NCI-H345 (cell line): ENCODE measurements at places on chromosomes 6 and 20.

- no peak for DNase-seq
These were observed 69.5 kb upstream of the LGSN start for GRCh38 chr6:63389191-63389844.

DNA sequence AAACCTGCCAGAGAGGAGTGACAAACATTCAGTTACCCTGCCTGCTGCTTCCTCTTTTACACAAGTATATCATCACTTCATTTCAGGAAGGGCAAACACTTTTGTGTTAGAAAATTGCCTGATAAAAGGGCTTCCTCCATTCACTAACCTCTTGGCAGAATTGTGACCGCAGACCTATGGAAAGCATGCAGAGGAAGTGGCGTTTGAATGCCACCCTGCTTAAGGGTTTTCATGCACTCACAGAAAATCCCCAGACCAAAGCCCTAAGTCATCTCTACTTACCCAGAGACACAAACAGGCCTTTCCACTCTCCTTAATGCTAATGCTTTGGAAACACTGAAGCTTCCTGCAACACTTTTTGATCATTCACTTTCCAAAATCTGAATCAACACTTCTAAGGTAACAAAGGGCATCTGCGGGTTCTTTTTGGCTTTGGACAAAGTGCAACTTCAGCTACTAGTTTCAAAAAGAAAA, 22.1 kb upstream of the RALGAPA2 start:
- no peak for DNase-seq

DNA sequence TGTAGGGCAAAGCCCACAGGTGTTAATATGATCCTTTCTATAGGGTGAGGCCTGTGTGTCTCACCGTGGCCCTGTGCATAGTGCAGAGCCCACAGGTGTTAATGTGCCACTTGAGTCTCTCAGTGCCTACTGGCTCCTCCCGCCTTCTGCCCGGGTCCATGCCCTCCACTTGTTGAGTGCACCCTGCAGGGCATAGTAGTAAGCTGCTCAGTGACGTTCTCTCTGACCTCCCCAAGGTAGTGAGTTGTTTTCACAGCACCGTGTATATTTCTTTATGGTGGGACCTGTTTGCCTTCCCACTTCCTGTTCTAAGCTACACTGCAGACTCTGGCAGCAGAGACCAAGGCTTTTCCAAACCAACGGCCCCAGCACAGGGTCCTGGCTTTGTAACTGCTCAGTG, 64.5 kb upstream of the SLC22A1 start:
- DNase-seq: peak; percentile 5

DNA sequence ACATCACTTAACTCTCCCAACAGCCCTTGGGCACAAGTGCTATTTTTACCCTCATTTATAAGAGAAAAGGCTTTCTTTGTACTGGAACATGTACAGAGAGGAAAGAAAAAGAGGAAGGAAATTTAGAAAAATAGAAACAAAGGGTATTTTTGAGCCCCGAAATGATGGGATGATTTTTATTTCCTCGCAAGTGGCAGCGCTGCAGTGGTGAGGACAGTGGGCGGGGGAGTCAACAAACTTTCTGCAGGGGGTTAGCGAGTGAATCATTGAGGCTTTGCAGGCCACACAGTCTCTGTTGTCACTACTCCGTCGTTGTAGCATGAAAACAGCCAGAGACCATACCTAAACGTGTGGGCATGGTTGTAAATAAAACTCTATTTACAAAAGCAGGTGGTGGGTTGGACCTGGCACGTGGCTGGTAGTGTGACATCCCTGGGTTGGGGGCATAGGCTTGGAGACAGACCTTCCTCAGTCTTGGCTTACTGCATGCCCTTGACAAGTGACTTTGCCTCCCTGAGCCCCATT, 25.5 kb upstream of the OCSTAMP start:
- DNase-seq: no peak

- DNase-seq: no peak
These were observed 158.7 kb upstream of the PDE10A start for GRCh38 chr6:165821754-165822153.

DNA sequence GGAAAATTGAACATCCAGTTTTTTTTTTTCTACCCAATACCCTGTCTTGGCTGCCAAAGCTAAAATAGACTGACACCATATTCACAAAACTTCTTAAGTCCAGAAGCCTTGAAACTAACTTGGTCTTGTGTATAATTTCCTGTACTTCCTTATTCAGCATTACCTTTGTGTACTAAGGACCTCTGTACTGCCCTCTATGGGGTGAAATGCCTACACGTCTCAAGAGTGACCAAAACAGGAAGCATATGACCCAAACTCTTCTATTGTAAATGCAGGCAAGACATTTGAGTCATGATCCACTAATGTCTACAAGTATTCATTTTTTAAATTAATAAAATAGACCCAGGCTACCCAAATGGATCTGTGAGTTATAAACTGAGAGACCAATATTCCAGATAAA, 50.4 kb downstream of the HMGCLL1 start:
- no peak for DNase-seq
